ENCODE measurements at places on chromosomes 1 and 21.

GRCh38 chr1:241499910-241500309 is 19.6 kb downstream of the FH start:
- DNase-seq = no peak

- DNase-seq = no peak
Observed at GRCh38 chr1:197811769-197812168, 36.5 kb upstream of the DENND1B start.

GRCh38 chr1:19219451-19219850 is 9.4 kb upstream of the UBR4 start:
- DNase-seq = no peak

- DNase-seq = no peak
Observed at GRCh38 chr1:24541711-24542346, 14.1 kb upstream of the NCMAP start.
